Activated CD8-positive, alpha-beta memory T cell treated with anti-CD3 and anti-CD28 coated beads for 1 hour (primary cell): ENCODE measurements at places on chromosomes 5 and 9.

DNA sequence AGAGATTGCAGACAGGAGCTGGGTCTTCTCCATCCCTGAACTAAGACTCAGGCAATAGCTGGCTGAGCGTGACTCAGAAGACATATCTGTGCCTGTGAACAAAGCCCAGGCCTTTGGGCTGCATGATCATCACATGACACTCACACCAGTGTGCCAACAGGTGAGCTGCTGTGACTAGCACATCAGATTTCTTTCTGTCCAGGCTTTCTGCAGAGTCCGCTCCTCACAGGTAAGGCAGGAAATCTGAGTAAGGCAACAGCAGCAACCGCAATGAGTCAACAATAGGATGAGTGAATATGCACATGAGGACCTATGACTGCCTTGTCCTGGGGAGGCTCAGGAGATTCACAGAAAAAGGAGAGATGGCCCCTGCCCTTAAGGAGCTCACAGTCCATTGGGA lies 293.6 kb downstream of the ACTL7B start:
- no peak for DNase-seq

GRCh38 chr5:78287833-78288232 lies 6.7 kb downstream of the AP3B1 start:
- no peak for DNase-seq

DNA sequence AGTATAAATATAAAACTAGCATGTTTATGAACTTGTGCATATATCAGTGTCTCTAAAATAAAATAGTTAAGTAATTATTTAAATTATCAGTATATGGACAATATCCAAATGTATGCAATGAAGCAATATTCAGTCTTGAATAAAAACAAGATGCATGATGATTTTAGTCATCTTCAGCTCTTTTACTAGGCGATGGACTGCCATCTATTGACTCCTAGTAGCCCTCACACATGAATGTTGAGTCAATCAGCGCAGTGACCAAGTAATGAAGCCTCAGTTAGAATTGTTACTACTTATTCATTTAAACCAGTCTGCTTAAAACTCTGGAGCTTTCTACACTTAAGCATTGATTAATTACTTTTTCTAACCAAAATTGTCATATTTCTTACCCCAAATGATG lies 92.9 kb upstream of the GRHPR start:
- DNase-seq = no peak

DNA sequence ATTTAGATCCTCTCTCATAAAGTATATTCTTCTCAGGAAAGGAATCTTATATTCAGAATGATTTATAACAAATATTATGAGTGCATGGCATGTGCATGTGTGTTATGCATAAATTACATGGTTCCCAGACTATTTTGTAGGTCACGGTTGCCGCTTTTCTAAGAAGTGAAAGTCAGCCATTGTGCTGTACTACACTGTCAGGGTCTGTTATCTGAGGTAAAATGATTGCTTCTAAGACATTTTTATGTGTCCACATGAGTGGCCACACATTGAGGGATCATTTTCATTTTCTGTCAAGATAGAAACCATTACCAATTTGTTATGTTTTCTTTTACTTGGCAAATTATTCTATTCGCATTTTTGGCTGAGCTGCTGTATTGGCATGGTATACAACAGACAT lies 210.8 kb downstream of the CWC27 start:
- no peak for DNase-seq

DNA sequence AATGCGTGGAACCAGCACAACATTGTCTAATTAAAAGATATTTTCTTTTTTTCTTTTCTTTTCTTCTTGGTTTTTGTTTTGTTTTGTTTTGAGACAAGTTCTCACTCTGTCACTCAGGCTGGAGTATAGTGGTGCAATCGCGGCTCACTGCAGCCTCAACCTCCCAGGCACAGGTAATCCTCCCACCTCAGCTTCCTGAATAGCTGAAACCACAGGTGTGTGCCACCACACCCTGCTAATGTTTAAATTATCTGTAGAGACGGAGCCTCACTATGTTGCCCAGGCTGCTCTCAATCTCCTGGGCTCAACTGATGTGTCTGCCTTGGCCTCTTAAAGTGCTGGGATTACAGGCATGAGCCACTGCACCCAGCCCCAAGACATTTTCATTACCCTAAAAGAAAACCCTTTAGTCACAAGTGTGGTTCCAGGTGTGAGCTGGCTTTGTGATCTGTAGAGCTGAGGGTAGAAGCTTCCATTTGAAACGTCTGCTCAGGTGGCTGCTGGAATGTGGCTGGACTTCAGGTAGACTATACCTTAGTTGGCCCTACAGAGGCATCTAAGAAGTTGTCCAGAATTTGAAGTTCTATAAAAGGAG lies 19.1 kb upstream of the NEK6 start:
- no peak for DNase-seq

DNA sequence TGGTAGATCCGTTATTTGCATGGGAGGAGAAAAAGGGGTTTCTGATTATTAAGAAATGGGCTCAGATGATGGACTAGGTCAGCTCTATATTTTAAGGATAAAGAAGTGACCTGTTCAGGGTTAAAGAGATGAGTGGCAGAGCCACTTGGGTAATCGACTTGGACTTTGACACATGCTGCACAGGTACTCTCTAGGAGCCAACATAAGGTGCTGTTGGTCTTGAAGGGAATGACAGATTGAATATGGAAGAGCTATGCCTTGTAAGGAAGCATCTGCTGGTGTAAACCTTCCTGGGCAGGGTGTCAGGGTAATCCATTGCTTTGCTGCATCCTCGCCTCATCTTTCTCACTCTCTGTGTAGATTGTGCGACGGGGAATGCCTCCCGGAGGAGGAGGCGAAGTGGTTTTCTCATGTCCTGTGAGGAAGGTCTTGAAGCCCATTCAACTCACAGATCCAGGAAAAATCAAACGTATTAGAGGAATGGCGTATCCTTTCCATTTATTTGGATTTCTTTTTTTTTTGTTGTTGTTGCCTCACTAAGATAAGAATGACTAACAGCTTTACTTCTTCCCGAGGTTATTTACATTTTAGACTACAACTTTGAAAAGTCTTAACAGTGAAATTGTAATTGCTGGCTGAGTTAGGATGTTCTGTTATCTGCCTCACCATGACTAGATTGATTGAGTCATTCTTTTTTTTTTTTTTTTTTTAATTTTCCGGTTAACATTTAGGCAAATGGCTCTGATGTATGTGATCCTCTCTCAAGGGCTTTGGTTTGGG lies 41.2 kb downstream of the RCL1 start:
- no peak for DNase-seq

DNA sequence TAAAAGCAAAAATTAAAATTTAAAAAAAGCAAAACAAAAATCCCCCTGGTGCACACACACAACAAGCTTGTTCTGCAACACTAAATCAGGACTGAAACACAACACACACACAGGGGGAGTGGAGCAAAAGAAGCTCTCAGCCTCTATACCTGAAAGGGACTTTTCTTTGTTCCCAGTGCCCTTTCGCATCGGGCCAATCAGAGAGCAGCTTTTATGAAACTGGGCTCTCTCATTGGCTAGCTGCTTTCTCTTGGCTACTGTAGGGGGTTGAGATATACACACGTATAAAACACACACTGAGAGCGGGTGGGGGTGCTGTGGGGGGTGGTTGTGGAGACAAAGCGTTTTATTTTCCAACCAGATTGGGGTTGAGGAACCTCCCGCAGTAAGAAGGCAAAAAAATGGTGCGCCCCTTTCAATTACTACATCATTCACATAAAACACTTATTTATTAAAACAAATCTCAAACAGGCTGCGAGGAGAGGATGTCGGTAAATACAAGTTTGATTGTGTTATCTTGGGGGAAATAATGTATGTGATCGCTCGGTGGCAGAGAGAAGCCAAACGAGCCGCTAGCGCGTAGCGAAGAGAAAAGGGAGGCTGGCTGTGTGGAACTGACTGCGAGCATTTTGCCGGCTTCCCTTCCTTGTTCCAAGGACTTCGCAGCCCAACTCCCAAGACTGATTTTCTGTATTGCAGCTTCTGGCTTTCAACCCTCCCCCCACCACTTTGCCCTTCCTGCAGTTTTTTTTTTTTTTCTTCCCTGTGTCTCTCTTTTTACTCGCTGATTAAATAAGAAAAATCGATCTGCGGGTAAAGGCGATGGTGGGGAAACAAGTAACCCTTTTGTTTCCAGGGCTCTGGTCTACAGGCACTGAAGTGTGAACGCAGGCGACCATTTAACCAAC lies 2.5 kb upstream of the ZNF608 start:
- DNase-seq = no peak

DNA sequence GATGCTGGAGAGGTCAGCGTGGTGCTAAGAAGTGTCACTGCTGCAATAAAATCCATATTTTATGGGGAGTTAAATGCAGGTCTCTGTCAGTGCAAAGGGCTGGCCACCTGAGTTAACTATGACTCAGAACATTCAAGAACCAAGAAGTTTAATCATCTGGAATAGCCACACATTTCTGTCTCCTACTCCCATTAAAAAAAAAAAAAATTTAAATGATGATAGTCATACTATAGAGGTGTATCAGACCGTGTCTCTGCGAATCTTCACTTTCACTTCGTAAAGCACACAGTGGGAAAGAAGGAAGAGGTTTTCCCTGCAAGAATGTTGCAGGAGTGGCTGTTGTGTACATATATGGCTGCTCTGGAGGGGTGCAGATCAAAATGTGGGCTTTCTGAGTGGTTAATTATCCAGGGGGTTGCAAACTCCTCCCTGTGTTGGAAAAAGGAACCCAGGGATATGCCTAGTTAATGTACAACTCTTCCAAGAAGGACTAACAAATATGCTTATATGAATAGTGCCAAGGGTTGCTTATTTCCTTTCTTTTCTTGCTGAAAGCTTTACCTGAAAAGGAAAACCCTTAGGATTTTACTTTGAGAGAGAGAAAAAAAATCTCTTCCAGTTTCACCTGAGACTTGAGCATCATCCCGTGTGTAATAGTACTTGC lies 1.5 kb downstream of the CDH6 start:
- no peak for DNase-seq
